AG04449 (cell line): ENCODE measurements at places on chromosomes 6 and 20.
A peak's percentile ranks its signal among the peaks of the same experiment; 100 is the strongest.

DNA sequence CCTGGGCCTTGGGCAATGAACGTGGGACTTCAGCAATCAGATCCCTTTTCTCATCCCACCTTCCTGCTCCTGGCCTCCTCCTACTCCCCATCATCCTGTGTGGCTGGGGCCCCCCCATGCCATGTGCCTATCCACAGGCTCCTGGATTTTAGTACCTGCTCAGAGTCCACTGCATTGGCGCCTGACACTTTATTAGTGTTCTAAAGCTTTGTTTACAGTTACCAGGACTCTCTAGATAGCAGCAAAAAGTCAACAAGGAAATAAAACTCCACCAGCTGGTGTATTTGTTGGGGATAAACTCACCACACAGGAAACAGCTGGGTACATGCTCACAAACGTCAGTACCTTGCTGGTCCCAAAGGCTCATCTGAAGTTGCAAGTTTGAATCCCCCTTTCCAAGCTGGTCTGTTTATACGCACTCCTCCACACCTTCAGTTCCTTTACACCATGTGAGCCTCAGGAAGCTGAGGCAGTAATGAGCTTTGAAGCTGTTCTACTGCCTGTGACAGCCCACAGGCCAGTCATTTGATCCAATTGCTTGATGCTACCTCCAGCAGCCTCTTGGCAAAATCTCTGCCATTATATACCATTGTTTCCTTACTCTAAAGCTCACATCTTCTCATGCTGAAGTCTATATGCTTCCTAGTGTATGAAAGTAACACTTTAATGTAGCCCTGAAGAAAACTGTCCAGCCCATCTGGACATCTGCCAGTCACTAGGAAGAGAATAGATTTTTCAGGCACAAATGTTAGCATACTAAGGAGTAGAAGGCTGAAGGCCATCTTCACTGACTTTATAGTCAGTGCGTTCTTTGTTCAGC lies 76.6 kb downstream of the ANKEF1 start:
- no peak for DNase-seq

GRCh38 chr6:110852773-110853172 lies 21.8 kb upstream of the AMD1 start:
- DNase-seq: no peak

GRCh38 chr6:124679387-124679786 lies 282.9 kb upstream of the RNF217 start:
- DNase-seq: no peak

GRCh38 chr20:39342463-39342862 lies 380.3 kb downstream of the DHX35 start:
- no peak for DNase-seq

GRCh38 chr20:44479643-44480042 lies 4.0 kb downstream of the TTPAL start:
- DNase-seq: no peak

DNA sequence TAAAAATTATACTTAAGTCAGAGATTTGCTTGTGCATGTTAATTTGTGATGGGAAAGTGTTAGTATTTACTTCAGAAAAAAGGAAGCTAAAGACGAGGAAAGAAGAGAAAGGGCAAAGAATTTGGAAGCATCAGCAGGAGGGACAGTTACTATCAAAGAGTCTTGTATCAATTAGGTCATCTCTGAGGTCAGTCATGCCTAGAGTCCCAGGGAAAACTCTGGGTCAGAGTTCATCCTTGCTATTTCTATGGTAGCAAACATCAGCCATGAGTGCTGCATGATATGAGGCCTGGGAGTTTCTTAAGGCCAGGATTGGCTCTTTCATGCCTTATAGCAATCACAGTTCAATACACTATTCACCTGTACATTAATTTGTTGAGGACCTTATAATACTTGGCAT lies 292.9 kb downstream of the FARS2 start:
- DNase-seq: no peak

DNA sequence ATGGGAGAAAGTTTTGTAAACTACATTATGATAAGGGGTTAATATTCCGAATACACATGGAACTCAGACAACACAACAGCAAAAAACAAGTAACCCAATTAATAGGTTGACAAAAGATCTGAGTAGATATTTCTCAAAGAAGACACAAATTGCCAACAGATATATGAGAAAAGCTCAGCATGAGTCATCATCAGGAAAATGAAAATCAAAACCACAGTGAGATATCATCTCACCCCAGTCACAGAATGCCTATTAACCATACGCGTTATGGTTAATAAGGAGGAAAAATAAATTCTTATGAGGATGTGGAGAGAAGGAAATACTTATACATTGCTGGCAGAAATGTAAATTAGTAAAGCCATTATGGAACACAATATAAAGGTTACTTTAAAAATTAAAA lies 695.0 kb downstream of the COL12A1 start:
- DNase-seq: no peak

- peak; percentile 84 for DNase-seq
Observed at GRCh38 chr6:56642366-56643261, at the start of gene DST. TSS of gene DST (minus strand) at chr6:56642889.

GRCh38 chr6:19009769-19010168 lies 622.6 kb downstream of the RNF144B start:
- DNase-seq: no peak

- no peak for DNase-seq
Observed at GRCh38 chr6:106309766-106310373, 15.7 kb downstream of the ATG5 start.

- DNase-seq: no peak
Observed at GRCh38 chr6:147176795-147177194, 27.4 kb upstream of the STXBP5 start.

DNA sequence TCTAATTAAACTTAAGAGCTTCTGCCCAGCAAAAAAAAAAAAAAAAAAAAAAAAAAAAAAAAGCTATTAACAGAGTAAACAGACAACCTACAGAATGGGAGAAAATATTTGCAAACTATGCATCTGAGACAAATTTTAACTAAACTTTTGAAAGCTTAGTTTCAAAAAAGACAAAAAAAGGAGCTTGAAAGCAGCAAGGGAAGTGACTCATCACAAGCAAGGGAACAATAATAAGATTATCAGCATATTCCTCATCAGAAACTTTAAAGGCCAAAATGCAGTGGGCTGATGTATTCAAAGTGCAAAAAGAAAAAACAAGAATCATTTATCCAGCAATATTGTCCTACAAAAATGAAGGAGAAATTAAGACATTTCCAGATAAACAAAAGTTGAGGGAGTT lies 158.6 kb downstream of the RNF144B start:
- no peak for DNase-seq

DNA sequence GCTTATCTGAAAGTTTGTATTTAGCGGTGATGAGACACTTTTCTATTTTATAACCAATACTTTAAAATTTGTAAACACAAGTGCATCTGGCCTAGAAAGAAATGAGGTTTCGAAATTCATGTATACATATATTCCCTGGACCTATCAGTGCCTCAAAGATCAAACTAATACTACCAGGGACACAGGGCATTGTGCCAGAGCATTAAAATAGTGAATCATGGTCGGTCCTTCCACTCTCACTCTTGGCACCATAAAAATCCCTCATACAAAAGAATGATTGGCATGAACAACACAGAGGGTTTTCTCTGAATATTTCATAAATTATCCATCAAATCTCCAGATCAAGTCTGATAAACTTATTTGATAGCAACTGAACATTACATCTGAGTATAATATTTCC lies 62.0 kb downstream of the MMUT start:
- DNase-seq: no peak

DNA sequence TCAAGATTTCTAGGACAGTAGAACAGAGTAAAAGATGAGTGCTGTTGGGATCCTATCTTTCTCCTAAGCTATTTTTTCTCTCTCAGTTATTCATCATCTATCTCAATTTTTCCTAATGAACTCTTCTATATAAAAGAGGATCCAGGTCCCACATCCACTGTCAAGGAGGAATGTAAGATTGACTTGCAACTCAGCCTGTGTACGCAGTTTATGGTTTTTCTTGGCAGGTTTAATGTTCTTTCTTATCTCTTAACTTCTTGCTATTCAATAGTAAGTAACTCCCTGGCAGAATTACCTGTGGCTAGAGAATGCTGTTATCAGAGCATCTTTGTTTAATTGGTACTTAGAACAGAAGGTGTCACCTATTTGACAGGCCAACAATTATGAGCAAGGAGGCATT lies 60.8 kb downstream of the SLC16A10 start:
- DNase-seq: no peak

GRCh38 chr6:64477391-64477790 lies 841.8 kb downstream of the PHF3 start:
- DNase-seq: no peak

- no peak for DNase-seq
Observed at GRCh38 chr6:136793363-136793762, 1.1 kb upstream of the MAP3K5 start.

DNA sequence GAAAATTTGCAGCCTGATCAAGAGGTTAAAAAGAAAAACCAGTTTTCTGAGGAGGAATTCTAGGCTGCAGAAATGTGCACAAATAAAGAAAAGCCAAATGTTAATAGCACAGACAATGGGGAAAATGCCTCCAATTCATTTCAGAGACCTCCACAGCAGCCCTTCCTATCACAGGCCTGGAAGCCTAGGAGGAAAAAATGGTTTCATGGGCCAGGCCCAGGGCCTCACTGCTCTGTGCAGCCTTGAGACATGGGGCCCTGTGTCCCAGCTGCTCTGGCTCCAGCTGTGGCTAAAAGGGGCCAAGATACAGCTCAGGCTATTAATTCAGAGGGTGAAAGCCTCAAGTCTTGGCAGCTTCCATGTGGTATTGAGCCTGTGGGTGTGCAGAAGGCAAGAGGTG lies 18.9 kb downstream of the AHI1 start:
- no peak for DNase-seq

DNA sequence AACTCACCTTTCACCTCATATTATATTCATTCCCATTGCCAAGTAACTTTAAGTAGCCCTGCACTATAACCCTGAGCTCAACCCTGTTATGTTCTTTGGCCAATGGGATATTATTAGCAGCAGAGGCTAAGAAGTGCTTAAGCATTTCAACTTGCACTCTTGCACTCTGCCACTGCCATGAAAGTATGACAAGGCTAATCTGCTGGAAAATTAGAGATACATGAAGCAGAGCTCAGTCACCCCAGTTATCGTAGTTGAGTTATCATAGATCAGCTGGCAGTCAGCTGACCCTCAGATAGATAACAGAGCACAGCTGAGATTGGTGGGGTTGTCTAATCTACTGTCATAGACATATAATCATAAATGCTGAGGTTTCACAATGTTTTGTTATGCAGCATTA lies 209.4 kb upstream of the RUNX2 start:
- no peak for DNase-seq

DNA sequence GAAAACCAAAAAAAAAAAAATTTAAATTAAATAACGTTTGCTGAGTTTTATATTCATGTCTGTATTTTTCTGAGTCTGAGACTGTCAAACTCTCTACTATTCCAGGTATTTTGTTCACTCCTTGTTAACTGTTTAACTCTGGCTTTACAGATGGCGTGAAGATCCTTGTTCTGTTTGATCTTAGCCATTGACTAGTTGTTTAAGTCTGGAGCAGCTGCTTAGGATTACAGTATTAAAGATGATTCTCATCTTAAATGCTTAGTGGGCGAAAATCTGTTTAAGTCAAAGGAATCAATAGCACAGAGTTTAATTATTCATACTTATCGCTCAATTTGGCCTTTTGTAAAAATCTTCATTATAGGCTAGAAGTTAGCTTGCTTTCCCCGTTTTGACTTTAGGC lies 2.4 kb downstream of the PHACTR2 start:
- DNase-seq: no peak

DNA sequence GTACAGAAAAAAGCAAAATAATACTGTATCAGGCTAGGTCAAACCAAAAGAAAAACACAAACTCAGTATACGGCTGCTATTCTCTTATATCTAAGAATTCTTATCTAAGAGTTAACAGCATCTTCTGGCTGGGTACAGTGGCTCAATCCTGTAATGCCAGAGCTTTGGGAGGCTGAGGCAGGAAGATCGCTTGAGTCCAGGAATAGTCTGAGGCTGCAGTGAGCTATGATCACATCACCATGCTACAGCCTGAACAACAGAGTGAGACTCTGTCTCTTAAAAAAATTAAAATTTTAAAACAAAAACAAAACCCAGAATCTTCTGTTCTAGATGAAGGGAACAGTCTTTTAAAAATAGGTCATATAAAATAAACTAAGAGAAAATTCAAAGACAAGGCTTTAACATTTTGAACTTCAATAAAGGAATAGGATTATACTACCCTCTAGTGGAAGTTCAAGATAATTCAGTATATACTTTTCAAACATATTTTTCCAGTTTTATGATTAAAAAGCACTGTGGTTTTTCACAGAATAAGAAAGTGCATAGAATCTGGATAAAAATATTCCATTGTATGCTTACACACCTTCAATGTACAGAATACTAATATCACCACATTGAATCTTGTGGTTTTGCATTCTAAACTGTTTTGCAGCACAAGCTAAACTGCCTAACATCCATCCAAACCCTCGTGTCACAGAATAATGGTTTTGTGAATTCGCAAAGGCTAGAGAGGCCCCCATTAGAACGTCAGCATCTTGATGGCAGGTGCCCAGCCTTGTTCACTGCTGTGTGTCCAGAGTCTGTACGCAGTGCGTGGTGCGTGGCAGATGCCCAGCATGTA lies 39.3 kb downstream of the DTNBP1 start:
- no peak for DNase-seq

DNA sequence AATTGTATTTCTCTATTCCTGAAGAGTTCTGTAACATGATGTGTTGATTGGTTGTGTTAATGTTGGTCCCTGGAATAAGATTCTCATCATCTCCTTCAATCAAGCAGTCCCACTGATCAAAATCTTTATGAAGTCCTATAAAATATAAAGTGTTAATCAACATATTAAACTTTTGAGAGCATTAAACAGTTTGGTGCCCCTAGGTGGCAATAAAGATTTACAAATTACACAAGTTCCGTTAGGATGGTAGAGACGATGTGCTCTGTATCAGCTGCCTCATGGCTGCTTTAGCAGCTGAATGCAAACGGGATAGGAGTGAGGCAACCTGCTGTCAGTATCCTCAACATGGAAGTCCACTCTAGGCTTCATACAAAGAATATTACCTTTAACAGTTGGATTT lies 16.9 kb downstream of the TDRD6 start:
- DNase-seq: no peak

GRCh38 chr6:17167327-17167979 lies 65.6 kb downstream of the STMND1 start:
- DNase-seq: no peak

GRCh38 chr20:14561741-14562221 lies 224.4 kb upstream of the FLRT3 start:
- peak; percentile 40 for DNase-seq

- no peak for DNase-seq
Observed at GRCh38 chr6:22081709-22082108, 215.1 kb downstream of the PRL start.

DNA sequence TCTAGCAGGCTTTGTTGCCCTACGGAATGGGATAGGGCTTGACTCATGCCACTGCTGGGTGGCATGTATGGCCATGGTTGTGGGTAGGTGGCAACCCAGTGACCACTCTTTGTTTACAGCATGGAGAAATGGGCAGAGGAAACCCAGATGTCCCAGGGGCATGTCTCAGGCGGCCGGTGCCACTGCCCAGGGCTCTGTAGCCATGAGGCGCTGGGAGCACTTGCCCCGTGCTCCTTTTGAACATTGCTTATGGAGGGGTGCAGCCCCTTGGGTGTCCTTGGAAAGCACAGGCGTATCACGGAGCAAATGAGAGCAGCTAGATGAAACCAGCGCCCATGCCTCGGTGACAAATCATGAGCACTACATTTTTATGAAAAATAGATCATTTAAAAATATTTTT lies 212.5 kb upstream of the ECI2 start:
- DNase-seq: no peak

- DNase-seq: no peak
Observed at GRCh38 chr6:66926060-66926459, 1219.0 kb upstream of the EYS start.

- no peak for DNase-seq
Observed at GRCh38 chr6:106379951-106380350, 19.4 kb downstream of the CRYBG1 start.
